ENCODE measurements at places on chromosomes 3 and 15. TPM values are rescaled to one million over a fixed set of nuclear protein-coding genes. Genes with fewer than 3 reads are reported as not detected.
A peak's percentile ranks its signal among the peaks of the same experiment; 100 is the strongest.

The GOLGA8J gene
- total RNA-seq: not detected

- no peaks in the 10 kb centered on the region for H3K27me3 ChIP-seq
- H3K27ac ChIP-seq: no peak overlapping the region
- peak overlapping the region; percentile 44 for H3K4me3 ChIP-seq
- H3K4me1 ChIP-seq: peaks cover 37% of the 10 kb centered on the region
- H3K36me3 ChIP-seq: no peaks in the 10 kb centered on the region
These were observed 2.5 kb upstream of the FSIP1 start for GRCh38 chr15:39785139-39785538.

DNA sequence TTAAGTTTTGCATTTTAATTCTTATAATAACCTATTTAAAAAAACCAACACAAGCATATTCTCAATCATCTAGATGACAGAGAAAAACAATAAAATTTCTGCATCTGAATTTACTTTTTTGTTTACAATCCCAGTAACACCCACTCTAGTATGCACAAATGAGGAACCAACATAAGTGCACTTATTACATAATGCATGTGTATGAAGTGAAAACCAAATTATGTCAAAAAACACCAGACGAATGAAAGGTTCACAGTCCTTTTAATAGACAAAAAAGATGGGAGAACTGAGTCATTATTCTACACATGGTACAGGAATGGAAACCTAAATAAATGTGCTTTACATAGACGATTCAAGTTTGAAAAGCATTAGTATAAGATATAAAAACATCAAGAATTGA lies 91.7 kb downstream of the NR1I2 start:
- no peak overlapping the region for H3K4me3 ChIP-seq
- peaks cover 5% of the 10 kb centered on the region for H3K36me3 ChIP-seq
- H3K27me3 ChIP-seq: no peaks in the 10 kb centered on the region
- H3K4me1 ChIP-seq: peaks cover 1% of the 10 kb centered on the region
- H3K27ac ChIP-seq: peak overlapping the region; percentile 50

DNA sequence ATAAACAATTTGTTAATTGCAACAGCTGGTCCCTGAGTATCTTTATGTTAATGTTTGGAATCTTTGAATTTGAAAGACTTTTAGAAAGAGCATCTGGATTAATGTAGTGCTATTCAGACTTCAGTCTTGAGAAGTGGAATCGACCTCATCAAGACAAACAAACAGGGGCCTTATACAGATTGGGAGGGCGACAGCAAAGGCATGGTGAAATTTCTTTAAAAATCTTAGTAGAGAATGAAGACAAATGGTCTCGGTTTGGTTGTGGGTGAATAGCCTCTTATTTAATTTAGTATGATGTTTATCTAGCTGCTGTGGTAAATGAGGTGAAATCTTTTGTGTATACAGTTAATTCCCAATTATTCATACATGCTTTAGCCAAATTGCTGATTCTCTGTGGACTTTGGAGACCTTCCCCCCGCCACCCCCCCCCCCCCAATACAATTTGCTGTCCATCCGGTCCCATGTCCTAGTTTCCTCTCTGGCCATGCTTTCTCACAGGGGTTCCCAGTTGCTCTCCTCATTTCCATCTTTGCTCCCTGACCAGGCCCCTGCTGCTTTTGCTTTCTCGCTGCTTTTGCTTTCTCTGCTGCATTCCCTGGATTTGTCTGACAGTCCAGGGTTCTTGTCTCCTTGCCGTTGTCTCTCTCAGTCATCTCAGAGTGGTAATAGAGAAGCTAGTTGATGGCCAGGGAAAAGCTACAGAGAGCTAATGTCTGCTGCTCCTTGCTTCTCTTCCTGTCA lies 135.3 kb downstream of the FNDC3B start:
- H3K4me1 ChIP-seq: peaks cover 53% of the 10 kb centered on the region
- no peaks in the 10 kb centered on the region for H3K27me3 ChIP-seq
- peaks cover 10% of the 10 kb centered on the region for H3K36me3 ChIP-seq
- DNase-seq: no peak

The DUOX1 gene
- total RNA-seq: 1.6 TPM

The PLS1 gene
- total RNA-seq: 15.7 TPM

- H3K27ac ChIP-seq: no peak overlapping the region
- no peaks in the 10 kb centered on the region for H3K36me3 ChIP-seq
- H3K27me3 ChIP-seq: peaks cover 23% of the 10 kb centered on the region
- no peaks in the 10 kb centered on the region for H3K4me1 ChIP-seq
- H3K4me3 ChIP-seq: no peak overlapping the region
- no peak for DNase-seq
These were observed 4.7 kb upstream of the COL6A5 start for GRCh38 chr3:130340766-130341165.

The OXTR gene
- total RNA-seq: 3.1 TPM

DNA sequence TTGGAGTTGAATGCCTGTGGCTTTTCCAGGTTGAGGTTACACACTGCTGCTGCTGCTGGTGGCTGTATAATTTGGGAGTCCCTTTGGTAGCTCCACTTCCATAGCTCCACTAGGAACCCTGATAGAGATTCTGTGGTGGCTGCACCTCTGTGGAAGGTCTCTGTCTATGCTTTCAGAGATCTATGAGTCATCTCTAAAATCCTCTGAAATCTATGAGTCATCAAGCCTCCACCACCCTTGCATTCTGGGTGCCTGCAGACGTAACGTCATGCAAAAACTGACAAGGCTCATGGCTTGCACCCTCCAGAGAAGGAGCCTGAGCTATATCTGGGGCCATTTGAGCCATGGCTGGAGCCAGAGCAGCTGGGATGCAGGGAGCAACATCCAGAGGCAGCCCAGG lies 1037.0 kb upstream of the CFAP20DC start:
- H3K4me1 ChIP-seq: no peaks in the 10 kb centered on the region
- H3K27ac ChIP-seq: no peak overlapping the region
- no peak for DNase-seq
- H3K36me3 ChIP-seq: no peaks in the 10 kb centered on the region
- H3K4me3 ChIP-seq: no peak overlapping the region
- no peaks in the 10 kb centered on the region for H3K27me3 ChIP-seq

The SLC30A4 gene
- 6.7 TPM for total RNA-seq

- no peak for DNase-seq
- H3K36me3 ChIP-seq: peaks cover 52% of the 10 kb centered on the region
- no peaks in the 10 kb centered on the region for H3K27me3 ChIP-seq
- no peaks in the 10 kb centered on the region for H3K4me1 ChIP-seq
These were observed 19.0 kb upstream of the NR1I2 start for GRCh38 chr3:119762876-119763275.

DNA sequence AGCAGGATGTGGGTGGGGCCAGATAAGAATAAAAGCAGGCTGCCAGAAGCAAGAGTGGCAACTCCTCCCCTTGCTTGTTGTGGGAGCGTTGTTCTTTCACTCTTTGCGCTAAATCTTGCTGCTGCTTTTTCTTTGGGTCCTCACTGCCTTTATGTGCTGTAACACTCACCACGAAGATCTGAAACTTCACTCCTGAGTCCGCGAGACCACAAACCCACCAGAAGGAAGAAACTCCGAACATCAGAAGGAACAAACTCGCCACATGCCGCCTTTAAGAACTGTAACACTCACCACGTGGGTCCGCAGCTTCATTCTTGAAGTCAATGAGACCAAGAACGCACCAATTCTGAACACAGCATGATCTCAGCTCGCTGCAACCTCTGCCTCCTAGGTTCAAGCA lies 72.9 kb downstream of the IL12A start:
- no peak for DNase-seq
- no peak overlapping the region for H3K27ac ChIP-seq
- H3K4me1 ChIP-seq: no peaks in the 10 kb centered on the region
- H3K27me3 ChIP-seq: peaks cover 4% of the 10 kb centered on the region

DNA sequence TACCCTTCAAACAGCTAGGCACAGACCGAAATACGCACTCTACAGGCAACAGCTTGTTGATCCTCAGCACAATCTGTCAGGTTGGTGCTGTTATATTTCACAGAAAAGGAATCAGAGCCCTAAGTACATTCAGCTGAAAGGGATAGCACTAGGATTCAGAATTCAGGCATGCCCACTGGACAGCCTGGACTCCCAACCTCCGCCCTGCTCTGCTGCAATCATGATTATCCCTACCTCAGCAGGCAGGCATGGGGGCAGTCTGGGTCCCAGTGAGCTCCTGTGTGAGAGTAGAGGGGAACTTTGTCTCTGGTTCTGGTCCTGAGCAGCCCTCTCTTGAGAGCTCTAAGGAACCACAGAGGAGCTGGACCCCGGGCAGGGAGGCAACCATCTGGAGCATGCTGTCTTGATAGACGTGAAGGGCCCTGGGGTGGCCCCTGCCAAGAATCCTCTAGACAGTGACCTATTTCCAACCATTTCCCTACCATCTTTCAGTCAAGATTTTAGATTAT lies 23.4 kb upstream of the NOX5 start:
- peaks cover 12% of the 10 kb centered on the region for H3K4me1 ChIP-seq
- H3K4me3 ChIP-seq: no peak overlapping the region
- H3K27me3 ChIP-seq: peaks cover 6% of the 10 kb centered on the region

The DNAH12 gene
- total RNA-seq: 1.1 TPM

- peaks cover 35% of the 10 kb centered on the region for H3K4me1 ChIP-seq
- H3K4me3 ChIP-seq: no peak overlapping the region
- no peaks in the 10 kb centered on the region for H3K27me3 ChIP-seq
- no peak overlapping the region for H3K27ac ChIP-seq
- no peak for DNase-seq
- H3K36me3 ChIP-seq: peaks cover 7% of the 10 kb centered on the region
These were observed 103.8 kb upstream of the LIPC start for GRCh38 chr15:58327958-58328357.

DNA sequence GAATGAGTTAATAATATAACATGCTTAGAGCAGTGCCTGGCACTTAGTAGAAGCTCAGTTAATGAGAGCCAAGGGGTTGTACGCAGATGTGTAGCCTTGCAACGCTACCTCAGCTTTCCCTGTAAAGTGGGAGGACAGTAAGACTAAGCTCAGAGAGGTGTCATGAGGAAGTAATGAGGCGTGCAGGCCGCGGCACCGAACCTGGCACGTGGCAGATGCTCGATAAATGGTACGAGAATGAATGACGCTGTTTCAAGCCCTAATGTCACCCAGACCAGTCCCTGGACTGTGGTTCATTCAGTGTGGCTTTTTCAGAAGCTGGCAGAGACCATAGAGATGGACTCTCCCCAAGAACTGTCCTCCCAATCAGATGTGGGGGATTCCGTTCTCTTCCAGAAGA lies 21.2 kb downstream of the GRIP2 start:
- no peaks in the 10 kb centered on the region for H3K4me1 ChIP-seq
- no peak overlapping the region for H3K4me3 ChIP-seq
- DNase-seq: no peak
- H3K27me3 ChIP-seq: no peaks in the 10 kb centered on the region
- no peaks in the 10 kb centered on the region for H3K36me3 ChIP-seq

GRCh38 chr3:146581080-146581601 lies 24.0 kb downstream of the PLSCR5 start:
- peaks cover 28% of the 10 kb centered on the region for H3K4me1 ChIP-seq
- no peak for DNase-seq
- H3K36me3 ChIP-seq: peaks cover 9% of the 10 kb centered on the region
- no peaks in the 10 kb centered on the region for H3K27me3 ChIP-seq
- no peak overlapping the region for H3K4me3 ChIP-seq
- H3K27ac ChIP-seq: peak overlapping the region; percentile 82

All from progenitor cell of endocrine pancreas (in vitro differentiated cells).